ENCODE measurements at places on chromosomes 11 and 22.
A peak's percentile ranks its signal among the peaks of the same experiment; 100 is the strongest.

DNA sequence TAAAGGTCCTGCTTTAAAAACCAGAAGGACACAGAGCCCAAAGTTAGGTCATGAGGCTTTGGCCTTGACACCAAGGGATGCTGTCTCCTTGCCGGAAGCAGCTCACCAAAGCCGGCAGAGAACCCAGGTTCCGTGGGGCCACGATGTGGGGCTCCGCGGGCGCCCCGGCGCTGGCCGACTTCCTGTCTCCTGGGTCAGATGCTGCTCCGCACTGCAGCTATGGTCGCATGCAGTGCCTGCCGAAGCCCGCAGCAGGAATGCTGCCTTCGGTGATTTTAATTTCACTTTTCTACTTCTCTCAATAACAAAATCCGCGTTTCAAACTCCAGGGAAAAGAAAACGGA is 454 bp upstream of the OTUB1 start:
- peak; percentile 71 for DNase-seq

GRCh38 chr11:8871171-8871775 is 39.7 kb upstream of the AKIP1 start:
- DNase-seq = no peak

GRCh38 chr11:120337355-120338106 is 1.3 kb downstream of the ARHGEF12 start:
- no peak for DNase-seq

- DNase-seq = peak; percentile 26
Measured at GRCh38 chr11:33920838-33921613, 29.1 kb upstream of the LMO2 start.

DNA sequence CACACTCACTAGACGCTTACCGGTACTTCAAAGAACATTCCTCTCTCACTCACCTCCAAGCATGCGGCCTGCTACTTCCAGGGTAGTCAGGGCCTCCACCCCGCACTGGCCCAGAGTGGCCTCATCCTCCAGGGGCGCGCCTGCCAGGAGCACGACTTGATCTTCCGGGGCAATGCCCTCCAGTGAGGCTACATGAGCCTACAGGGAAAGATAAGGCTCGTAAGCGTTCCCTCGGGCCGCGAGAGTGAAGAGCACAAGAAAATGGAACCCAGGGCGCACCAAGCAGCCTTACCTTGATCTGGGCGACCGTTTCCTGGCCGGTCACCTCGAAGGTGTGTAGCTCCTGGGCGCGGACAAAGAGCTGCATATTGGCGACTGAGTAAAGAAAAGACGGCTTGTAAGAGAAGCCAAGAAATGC is 478 bp downstream of the FAU start:
- DNase-seq = peak; percentile 49

GRCh38 chr11:130183878-130184610 is 24.5 kb downstream of the ST14 start:
- no peak for DNase-seq

- DNase-seq = no peak
Measured at GRCh38 chr22:44855855-44856254, 103.5 kb downstream of the ARHGAP8 start.

- no peak for DNase-seq
Measured at GRCh38 chr11:33480626-33481025, 220.0 kb downstream of the C11orf91 start.

DNA sequence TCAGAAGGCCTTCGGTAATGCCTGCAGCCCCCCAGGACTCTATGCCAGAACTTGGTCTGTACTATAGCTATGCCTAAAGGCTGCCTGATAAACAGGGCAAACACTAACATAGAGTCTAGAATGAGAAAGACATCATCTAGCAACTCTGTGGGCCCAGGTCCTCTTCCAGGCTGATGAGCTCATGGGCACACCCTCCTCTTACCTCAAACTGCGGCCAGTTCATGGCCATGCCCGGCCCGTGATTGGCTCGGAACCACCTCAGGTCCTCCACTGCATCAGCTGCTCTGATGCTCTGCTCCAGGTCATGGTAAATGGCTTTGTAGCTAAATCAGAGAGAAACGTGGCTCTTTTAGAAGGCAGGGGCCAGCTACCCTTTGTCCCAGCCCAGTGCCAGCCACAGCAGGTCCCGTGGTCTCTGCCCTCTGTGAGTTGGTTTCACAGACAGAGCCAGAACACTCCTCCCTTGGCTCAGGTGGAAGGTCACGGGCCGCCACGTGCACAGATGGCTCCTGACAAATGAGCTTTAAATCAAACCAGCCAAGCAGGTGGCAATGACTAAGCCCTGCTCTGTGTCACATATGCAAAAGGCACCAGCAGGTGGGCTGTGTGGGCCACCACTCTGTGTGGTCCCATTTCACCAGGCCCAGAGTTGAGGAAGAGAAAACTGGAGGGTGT is 25.0 kb upstream of the ARFGAP3 start:
- DNase-seq = no peak

DNA sequence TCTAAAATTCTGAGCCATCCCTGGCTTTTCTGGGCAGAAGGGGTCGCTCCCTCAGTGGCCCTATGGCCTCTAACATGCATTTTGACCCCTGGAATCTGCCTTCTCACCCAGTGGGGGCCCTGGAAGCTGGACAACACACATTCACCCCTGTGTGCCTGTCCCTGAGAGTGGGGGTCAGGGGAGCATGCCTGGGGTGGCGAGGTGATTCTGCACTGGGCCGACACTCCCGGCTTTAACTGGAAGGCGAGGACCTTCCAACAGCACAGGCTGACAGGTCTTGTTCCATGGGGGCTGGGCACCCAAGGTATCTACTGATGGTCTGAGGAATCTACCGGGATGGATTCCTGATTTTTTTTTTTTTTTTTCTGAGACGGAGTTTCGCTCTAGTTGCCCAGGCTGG is 10.7 kb downstream of the PPM1F start:
- no peak for DNase-seq

DNA sequence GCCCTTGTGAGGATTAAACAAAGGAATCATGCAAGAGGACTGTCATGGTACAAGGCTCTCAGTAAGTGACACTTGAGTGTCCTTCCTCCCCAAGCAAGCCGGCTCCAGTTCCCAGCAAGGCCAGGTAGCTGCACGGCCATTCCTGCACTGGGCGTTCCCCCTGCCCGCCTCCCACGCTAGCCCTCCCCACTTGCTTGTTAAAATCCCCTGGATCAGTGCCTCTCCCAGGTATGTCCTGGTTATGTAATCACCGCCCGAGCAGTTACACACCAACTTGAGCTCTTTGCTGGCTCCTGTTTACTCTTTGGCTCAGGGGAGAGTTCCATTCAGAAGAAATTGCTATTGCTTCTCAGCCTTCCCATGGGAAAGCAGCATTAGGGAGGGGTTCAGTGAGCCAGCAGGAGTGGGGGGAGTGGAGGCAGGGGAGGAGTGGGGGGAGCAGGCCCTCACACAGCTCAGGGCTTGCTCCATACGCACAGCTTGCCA is 19.4 kb upstream of the MYEOV start:
- DNase-seq = no peak

DNA sequence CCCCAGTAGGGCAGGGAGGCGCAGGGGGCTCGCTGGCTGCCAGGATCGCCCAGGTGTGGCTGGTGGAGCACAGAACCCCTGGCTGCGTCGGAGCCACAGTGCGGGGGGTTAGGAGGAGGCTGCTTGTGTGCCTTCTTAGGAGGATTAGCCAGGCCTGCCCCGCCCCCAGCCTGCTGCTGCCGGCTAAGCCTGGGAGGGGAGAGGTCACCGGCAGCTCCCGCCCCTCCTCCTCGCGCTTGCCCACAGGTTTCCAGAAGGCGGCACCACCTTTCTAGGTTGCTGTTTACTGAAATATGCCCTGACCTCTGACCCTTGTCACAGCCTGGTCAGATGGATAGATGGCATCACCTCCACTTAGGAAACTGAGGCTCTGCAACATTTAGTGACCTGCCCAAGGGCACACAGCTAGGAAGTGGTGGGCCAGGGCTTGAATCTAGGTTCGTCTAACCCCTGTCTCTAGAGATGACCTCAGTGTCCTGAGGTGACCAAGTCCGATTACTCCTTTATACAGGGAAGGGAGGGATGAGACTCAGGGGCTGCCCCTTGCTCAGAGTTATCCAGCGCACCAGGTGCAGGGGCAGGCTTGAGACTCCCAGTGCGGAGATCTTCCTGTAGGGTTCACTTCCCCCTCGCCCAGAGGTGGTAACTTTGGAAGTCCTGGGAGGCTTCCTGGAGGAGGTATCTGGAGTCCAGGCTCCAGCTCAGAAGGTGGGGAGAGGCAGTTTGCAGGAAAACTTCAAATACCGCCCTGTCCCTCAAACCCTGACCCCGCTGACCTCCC is 44.0 kb downstream of the MYO7A start:
- no peak for DNase-seq

DNA sequence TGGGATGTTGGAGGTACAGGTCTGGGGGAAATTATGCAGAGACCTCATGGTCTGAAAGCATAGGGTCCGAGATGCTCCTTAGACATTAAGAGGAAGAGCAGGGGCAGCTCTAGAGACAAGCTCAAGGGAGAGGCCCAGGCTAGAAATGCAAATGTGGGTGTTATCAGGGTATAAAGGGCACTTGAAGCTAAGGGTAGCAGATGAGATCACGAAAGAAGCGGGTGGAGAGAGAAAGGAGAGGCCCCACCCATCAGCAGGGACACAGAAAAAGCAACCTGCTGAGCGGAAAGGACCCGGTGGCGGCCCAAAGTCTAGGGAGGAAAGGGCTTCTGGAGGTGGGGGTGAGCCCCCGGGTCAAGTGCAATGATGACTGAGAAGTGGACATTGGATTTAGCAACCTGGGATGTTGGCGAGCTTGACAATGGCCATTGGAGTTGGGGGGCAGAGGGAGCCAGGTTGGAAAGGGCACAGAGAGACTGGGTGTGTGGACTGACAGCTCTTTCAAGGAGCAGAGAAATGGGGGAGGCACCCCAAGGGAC is 8.9 kb downstream of the TMPRSS6 start:
- no peak for DNase-seq

DNA sequence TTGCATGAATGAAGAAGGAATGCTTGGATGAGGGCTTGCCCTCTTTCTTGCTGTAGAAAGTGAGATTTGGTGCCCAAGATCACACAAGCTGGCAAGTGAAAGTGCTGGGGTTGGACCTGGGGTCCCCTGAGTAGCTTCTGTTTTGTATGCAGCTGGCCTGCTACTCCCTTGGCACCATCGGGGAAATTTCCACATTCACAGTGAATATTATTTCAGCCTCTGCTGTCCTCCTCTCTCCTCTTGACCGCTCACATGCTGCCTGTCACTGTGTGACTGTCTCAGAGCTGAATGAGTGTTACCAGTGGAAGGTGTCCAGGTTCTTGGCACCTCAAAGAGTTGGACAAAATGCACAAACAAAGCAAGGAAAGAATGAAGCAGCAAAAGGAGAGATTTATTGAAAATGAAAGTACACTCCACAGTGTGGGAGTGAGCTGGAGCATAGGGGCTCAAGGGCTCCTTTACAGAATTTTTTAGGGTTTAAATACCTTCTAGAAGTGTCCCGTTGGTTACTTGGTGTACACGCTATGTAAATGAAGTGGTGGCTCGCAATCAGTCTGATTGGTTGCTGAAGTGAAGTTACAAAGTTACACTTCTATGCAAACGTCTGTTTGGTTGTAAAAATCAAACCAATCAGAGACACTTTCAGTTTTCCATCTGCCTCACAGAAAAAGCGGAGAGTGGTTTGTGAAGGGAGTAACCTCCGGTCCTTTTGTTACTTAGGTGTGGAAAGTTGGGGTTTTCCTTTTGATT is 87.4 kb downstream of the DEPDC5 start:
- DNase-seq = no peak

- DNase-seq = no peak
Measured at GRCh38 chr11:45713573-45713972, 48.2 kb upstream of the CHST1 start.

- no peak for DNase-seq
Measured at GRCh38 chr11:79066456-79067351, 374.1 kb downstream of the TENM4 start.

DNA sequence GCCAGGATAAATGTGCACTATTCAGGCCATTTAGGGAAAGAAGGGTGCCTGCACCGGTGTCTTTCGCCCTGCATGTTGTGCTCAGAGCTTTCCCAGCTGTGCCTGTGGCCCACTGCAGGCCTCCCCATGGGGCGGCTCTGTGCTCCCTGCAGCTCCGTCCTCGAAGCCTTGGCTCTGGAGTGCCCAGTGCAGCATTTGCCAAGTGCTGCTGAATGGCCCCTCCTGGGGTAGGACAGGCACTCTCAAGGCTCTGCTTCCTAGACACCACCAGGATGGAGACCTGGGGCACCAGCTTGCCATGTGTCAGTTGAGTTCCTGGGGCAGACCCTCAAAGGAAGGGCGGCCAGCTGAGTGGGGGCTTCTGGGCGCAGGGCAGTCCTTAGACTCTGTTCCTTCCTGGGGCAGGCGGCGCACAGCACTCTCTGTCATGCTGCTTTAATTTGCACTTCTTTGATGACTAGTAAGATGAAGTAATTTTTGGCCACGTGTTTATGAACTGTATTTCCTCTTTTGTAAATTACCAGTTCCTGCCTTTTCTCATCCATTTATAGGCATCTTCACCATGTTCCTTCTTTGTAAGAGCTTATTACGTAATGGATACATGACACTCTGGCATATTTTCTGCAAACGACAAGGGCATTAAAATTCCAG is 32.1 kb upstream of the GNB1L start:
- peak; percentile 46 for DNase-seq

DNA sequence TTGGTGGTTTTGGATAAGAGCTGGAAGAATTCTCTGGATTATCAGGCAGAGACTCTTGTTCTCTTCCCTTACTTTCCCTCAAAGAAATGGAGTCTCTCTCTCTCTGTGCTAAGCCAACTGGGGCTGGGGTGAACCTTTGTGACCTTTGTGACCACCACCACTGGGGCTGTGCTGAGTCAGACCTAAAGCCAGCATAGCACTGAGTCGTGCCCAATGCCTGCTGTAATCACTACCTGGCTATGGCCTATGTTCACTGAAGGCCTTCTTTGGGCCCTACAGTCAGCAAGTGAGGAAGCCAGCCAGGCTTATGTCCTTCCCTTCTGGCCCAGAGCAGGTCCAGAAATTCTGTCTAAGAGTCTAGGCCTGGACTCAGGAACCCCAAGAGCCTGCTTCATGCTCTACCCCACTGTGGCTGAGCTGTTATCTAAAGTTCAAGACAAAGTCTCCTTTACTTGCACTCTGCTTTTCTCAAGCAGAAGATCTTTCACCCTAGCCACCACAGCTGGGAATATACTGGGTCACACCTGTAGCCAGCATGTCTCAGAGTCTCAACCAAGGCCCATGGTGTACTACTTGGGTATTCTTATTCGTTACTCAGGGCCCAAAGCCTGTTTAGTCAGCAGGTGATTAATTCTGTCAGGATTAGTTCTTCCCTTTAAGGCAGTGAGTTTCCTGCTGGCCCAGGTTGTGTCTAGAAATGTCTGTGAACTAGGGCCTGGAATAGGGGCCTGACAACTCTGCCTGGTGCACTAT is 86.0 kb downstream of the EHF start:
- no peak for DNase-seq

DNA sequence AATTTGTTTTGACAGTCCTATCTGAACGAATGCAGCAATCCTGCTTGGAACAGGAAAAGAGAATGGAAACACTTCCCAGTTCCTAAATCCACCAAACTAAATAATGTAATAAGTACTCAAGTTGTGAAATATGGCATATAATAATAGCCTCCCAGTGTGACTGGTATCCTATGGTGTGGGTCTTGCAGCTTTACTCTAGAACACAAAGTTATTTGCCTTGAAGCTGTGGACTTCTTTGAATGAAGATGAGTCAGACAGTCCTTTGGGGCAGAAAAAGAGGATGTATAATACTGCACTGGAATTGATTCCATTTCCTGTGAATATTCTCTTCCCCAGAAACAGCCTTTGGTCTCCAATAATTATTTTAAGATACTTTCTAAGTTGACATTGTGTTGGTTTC is 887.0 kb downstream of the KCNA4 start:
- DNase-seq = no peak

- DNase-seq = no peak
Measured at GRCh38 chr22:39176714-39177455, 24.4 kb upstream of the CBX7 start.

Measured in CD4-positive, alpha-beta T cell treated with Interleukin-1 beta for 1 hour (primary cell).